Progenitor cell of endocrine pancreas (in vitro differentiated cells): ENCODE measurements at places on chromosomes 16 and 17. TPM values are rescaled to one million over a fixed set of nuclear protein-coding genes. Genes with fewer than 3 reads are reported as not detected.

- DNase-seq: no peak
Measured at GRCh38 chr17:40496634-40497420, 4.6 kb downstream of the TNS4 start.

- DNase-seq: peak; percentile 29
Measured at GRCh38 chr17:7176841-7177190, 2.4 kb downstream of the ASGR1 start.

- DNase-seq: no peak
Measured at GRCh38 chr16:38941-39892, 14.2 kb downstream of the POLR3K start.

DNA sequence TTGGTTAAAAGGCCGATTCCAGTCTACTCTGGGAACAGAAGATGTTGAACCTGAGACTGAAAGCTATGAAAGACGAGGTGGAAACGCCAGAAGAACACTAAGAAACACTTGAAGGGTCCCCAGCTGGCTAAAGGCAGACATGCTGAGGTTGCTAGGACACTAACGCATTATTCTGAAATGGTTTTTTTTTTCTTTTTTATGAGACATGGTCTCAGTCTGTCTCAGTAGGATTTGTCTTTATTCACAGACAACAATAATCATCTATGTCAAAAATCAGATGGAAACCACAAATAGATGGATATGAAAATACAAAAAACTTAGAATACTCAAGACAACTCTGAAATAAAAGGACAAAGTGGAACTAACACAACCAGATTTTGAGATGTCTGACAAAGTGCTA is 35.0 kb upstream of the RASD1 start:
- no peak for DNase-seq

DNA sequence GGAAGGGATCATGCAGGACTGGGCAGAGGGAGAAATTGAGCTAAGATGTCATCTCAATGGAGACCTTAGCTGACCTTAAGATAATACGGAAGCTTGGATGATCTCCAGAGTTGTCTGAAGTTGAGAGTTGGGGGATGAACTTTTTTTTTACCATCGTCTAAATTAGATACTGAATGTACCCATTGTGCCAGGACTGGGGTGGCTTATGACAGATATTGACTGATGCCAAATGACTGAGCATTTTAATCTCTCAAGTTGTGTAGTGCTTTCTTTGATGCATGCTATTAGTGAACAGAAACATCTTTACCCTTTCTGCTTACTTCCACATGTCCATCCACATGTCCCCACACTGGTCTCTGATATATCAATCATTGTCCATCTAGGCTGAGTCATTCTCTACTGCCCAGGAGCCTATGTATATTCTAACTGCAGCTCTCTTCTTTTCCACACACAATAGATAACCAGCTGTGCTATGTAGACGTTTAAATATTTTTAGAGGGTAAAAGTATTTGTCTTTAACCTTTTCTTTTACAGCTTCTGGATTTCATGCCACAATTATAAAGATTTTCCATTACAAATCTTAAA is 60.2 kb upstream of the ZKSCAN2 start:
- DNase-seq: no peak

LLGL2 gene
- total RNA-seq: 232 and 235 TPM in 2 replicates

GAN gene
- total RNA-seq: 14.0 and 14.9 TPM in 2 replicates

GRCh38 chr16:78969721-78970120 is 630.8 kb downstream of the MAF start:
- DNase-seq: no peak

SLFN14 gene
- total RNA-seq: not detected in 2 replicates

- DNase-seq: no peak
Measured at GRCh38 chr17:32152130-32152529, 9.8 kb downstream of the RHOT1 start.

DNA sequence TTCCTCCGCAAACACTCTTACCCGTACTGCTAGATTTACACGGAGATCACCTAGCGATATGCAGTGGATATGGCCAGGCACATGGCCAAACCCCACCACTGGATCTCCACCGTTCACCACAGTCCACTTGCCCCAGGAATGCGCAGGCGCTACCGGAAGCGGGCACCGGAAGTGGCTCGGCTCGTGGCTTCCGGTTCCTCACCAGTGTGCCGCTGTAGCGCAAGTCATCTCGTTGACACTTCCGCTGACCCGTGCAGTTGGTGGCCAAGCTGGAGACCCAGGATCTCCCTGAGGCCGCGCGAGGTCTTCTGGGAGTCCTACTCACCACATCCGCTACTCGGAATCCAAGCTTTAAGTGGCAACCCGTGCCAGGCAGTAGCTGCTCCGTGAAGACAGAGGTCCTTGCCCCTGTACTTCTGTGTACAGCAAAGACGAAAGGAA is 11.5 kb downstream of the ZNF597 start:
- DNase-seq: no peak

OR1A2 gene
- not detected in 2 replicates for total RNA-seq

DNA sequence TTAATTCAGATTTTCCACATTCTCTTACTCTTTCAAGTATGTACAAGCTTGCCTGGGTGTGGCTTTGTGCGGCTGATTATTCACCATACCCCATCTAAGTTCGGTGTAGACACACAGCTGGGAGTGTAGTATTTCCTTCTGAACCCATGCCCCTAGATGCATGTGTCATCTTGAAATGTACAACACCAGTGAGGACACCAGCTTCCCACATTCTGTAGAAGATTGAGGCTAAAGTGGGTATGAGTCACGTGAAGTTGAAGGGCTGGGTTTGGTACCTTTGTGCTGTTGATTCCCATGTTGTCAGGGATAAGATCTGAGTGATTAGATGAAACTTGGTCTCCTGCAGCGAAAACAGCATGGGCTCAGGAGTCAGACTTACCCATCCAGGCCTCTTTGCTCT is 14.6 kb upstream of the DHX8 start:
- DNase-seq: no peak

FAM171A2 gene
- 39.9 and 42.5 TPM in 2 replicates for total RNA-seq

GRCh38 chr17:17153071-17153470 is 53.1 kb downstream of the PLD6 start:
- DNase-seq: no peak

SEZ6 gene
- total RNA-seq: 9.8 and 10.1 TPM in 2 replicates

- DNase-seq: no peak
Measured at GRCh38 chr17:73785958-73786743, 141.9 kb upstream of the SDK2 start.

DNA sequence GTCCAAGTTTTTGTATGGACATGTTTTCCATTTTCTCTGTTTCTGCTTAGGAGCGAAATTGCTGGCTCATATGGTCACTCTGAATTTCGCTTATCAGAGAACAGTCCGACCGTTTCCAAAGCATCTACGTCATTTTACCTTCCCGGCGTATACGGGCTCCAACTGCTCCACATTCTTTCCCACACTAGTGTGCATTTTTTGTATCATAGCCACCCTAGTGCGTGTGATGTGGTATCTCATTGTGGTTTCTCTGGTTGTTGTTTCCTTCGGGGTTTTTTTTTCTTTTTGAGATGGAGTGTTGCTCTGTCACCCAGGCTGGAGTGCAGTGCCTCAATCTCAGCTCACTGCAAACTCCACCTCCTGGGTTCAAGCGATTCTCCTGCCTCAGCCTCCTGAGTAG is 31.0 kb upstream of the BHLHA9 start:
- no peak for DNase-seq

DNA sequence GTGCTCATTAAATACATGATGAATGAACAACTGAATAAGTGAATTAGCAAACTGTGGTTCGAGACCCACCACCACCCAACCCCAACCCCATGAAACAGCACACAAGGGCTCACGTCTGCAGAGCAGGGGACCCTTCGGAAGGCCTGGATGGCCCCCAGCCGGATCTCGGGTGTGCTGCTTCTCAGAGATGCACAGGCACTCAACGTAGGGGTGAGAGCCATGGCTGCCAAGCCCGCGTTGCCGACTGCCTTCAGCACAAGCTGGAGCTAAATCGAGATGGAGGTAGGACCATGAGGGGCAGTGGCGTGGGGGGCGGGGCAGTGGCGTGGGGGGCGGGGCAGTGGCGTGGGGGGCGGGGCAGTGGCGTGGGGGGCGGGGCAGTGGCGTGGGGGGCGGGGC is 93.2 kb downstream of the LITAF start:
- DNase-seq: no peak

OR1F1 gene
- not detected in 2 replicates for total RNA-seq

- DNase-seq: no peak
Measured at GRCh38 chr17:58706351-58707140, 14.1 kb downstream of the RAD51C start.

DNA sequence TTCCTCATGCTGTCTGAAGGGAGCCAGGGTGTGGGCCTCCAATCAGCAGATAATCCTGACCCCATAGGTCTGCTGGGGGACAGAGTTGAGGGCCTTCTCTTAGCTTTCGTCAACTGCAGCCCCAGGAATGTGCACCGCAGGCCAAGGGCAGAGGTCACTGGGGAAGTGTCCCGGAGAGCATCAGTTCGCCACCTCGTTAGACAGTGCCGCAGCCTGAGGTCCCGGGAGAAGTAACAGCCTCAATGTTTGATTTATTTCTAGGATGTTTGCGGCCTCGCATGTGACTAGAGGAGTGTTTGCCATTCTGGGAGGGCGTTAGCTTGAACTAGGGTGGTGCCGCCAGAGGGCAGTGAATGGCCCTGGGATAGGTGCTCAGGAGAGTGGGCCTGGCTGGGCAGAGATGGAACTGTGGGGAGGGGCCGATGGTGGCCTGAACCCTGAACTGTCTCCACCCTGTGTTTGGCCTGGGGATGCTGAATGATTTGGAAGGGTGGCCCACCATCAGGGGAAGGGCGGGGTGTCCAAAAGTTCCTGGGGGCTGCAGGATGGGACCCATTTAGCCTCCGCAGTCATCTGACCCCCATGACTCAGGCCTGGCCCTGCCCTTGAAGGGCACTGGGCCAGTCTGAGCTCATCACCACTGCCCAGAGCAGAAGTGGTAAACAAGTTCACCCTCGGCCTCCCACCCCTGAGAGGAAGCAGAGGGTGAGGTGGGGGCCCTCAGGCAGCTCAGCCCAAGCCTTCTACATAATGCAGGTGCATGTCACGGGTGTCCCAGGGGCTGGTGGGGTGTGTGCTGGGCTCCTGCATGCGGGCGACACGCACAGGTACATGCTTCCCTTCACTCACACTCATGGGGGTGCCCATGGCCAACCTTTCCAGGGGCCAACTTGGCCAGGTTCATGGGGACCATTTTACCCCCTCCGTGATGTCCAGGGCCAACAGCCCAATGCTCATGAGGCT is 12.4 kb upstream of the TAC4 start:
- DNase-seq: no peak
